ENCODE measurements at places on chromosomes 1 and 21.

DNA sequence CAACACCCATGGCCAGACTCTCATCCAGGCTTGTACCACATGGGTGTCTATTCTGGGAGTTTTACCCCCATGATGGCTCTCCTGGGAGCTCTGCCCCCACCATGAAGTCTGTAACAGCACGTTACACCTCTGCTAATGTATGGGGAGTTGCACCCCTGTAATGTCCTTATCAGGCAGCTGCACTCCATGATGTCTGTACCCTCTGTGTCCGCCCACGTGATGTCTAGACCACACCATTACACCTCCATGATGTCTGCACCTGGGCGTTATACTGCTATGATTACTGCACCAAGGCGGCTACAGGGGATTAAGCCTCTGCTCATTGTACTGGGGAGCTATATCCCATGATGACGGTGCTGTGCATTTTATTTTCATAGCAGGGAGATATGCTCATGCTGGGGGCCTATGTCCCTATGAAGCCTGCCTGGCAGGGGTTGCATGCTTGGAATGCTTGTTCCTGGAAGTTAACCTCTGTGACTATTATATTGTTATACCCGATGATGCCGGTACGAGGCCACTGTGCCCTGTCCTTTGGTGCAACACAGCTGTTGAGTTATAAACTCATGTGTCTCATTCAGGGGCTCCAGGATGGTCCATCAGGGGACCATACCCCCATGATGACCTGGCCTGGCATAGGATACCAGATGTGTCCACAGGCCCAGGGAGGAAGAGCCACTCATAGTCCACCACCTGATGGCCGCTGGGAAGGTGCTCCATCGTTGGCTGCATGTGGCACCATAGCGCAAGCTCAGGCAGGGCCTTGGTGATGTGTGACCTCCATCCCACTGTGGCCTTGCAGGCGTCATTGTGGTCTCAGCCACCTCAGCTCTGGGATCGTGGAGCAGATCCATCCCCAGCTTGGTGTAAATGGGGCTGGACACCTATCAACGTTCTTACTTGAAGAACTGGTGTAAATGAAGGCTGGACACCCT, 12.1 kb downstream of the PTPRF start:
- DNase-seq: no peak

DNA sequence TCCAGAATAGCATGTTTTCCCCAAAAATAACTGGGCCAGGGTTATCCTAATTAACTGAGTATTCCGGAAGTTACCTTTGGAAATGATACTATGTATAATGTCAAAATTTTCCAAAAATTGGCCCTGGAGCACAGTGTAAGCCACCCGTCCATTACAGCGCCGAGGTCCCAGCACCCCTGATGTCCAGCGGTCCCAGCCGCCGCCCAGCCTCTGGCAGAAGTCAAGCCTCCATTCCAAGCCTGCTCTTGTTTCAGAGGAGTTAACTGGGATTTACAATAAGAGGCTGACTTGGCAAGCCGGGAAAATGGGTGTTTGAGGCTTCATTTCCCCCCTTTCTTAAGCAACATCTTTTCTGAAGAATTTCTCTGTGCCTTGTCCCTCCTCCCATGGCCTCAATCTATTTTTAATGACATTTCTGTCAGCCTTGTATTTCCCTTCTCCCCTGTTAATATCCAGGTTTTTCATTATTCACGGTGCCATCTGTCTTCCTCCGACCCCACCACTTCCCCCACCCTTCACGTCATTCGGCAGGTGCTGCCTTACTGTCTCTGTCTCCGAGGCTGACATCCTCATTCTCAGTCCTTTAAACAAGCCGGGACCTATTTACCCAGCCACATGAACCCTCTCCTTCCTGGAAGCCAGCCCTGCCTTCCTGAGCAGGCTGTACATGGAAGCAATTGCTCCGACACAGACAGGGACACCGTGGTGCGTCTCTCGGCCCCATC, 490.9 kb downstream of the NPHP4 start:
- no peak for DNase-seq

DNA sequence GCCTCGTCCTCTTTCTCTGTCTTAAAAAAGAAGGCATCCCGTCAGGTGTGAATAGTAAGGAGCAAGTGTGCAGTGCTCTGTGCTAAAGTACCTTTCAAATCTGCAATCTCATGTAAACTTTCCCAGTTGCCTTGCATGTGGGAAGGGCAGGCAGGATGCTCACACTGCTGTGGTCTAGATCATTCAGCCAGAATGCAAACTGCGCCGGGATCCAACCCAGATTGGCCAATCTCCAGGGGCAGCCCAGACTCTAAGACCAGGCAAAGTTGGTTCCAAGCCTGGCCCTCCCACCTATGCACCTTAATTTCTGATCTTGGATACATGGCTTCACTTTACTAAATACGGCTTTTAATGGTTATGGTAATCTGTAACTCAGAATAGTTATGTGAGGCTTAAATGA, 3.2 kb upstream of the MAP1LC3C start:
- DNase-seq: peak; percentile 78

- peak; percentile 55 for DNase-seq
Observed at GRCh38 chr1:52195161-52195560, 53.3 kb downstream of the ZFYVE9 start.

DNA sequence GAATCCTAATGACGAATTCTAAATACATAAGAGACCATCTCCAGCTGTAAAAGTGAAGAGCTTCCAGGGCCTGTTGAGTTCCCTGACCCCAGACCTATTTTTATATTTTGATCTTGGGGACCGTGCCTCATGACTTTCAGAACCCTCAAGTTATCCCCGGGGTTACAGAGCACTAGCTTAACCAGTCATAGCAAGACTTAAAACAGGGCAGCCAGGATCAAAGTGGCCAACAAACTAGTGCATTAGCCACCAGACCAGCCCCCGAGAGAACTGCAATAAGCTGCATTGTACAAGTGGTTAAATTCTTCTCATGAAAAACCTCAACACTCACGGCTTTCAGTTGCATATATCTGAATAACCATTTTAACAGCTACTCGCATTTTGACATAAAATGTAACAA, 183.0 kb downstream of the BARHL2 start:
- DNase-seq: no peak

- DNase-seq: no peak
Observed at GRCh38 chr1:30902593-30903290, 5.8 kb downstream of the SDC3 start.

DNA sequence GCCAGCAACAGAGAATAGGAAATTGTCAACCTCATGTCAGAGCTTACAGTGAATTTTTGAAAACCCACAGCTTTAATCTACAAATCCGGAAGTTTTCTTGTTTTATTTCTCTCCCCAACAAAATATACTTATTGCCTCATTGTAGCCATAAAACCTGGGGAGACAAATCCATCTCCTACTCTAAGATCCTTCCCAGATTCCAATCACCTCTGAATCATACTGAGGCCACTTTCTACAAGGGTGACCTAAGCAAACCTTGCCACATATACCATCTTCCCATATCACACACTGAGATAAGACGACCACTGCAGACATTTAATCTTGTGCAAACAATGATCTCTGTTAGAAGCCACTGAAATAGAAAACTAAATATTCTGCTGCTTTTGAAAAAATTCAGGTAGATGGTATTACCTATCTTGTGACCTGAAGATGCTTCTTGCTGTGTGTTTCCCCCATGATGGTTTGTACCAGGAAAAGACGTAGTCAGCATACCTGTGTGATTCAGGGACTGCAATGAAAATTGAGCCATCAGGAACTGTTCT, 171.5 kb upstream of the DUSP10 start:
- DNase-seq: no peak

DNA sequence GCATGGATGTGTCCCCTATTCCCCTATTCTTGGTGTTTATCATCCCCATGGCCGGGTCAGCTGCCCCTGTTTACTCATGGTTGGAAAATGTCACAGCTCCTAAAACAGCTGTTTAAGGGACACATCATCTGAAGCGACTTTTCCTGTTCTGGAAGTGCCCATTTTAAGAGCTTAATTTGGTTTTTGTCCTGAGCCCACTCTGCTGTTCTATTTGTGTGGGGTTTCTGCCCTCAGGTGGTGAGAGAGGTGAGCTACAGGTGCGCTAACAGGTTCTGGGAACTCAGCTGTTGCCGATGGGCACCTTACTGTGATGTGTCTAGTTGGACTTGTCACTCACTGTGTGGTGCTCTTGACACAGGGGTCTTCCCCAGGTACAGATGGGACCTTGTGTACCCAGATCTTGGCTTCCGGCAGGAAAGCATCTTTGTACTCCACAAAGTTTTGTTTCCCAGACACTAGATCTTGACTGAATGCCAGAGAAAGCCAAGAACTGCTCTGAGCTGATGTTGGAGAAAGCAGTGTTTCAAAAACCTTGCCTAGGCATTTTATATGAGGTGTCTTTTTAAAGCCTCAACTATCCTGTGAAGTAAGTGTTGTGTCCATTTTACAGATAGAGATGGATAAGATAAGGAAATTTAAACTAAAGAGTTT, 59.0 kb upstream of the CD1D start:
- peak; percentile 18 for DNase-seq

DNA sequence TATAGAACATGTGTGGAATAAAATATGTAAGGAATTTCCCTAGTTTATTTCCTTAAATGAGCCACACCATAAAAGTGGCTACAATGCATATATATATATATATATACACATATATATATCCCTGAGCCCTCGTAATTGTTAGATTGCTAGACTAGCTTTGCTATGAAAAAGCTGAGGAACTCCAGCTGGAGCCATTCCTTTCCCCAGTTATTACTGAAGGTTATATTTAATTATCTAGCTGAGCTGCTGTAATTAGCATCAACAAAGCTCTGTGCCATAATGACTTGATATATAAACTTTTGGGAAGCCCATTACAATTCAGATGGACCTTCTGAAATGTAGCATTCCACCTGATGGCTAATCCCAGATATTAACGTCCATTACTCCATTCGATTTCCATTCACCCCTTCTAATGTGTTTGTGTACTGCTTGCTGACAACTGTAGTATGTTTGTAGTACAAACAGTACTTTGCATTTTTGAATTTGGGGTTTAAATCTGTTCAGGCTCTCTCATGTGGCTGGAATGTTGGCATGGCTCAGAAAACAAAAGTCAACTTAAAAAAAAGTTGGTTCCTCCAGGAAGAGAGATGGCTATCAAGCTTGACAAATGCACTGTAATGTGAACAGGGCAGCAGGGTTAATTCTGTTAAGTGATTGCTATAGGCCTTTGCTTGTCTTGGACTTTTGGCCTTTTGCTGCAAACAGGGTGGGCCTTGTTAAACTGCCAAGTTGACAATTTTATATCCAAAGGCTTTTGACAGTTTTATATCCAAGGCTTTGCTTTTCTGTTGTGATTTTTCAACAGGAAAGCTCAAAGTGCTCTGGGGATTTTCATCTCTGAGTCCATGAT, 170.0 kb downstream of the LTN1 start:
- DNase-seq: peak; percentile 65

DNA sequence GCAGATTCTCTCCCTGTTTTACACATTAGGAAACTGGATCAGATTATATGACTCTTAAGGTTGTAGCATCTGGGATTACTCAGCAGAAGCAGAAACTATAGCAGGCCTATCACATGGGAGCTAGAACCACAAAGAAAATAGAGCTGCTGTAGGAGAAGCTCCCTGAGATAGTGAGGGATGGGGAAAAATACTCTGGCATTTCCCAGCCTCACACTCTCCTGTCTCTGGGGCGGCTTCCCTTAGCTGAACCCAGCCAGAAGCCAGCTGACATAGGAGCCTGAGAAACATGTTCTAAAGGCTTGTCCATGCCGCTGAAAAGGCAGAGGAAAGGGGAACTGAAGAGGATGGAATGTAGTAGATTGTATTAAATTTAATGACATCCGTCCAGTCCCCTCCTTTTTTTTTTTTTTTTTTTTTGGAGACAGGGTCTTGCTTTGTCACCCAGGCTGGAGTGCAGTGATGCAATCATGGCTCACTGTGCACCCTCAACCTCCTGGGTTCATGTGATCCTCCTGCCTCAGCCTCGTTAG, 76.8 kb upstream of the DNAJC6 start:
- DNase-seq: no peak

GRCh38 chr1:81392526-81393226, 408.1 kb upstream of the ADGRL2 start:
- DNase-seq: no peak

- no peak for DNase-seq
Observed at GRCh38 chr1:89953929-89954328, 41.0 kb upstream of the ZNF326 start.
